Activated CD4-positive, alpha-beta T cell treated with anti-CD3 and anti-CD28 coated beads for 4 hours (primary cell): ENCODE measurements at places on chromosomes 1 and 21.

GRCh38 chr1:156444407-156445001 lies 56.1 kb downstream of the MEF2D start:
- no peak for DNase-seq

DNA sequence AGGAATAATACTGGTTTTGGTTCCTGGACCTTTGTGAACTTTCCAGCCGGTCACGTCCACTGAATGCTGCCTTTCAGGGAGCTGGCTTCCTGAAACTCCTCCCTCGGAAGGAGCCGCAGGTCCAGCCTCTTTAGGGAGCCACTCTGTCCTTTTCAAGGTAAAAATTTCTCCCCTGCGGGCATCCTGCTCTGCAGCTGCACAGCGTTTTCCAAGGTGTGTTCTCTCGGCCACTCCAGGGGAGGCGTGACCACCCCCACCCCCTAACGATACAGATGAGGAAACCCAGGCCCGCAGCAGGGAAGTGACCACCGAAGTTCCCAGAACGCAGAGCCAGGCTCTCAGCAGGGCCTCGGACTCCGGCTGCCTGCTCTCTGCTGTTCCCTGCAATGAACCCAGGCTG lies 21.5 kb downstream of the PADI2 start:
- DNase-seq: no peak

- no peak for DNase-seq
Measured at GRCh38 chr1:9448132-9449109, 90.8 kb upstream of the SLC25A33 start.

- DNase-seq: no peak
Measured at GRCh38 chr1:10541286-10541685, 66.5 kb downstream of the PEX14 start.

GRCh38 chr1:240094041-240094722 lies 2.5 kb downstream of the FMN2 start:
- no peak for DNase-seq

DNA sequence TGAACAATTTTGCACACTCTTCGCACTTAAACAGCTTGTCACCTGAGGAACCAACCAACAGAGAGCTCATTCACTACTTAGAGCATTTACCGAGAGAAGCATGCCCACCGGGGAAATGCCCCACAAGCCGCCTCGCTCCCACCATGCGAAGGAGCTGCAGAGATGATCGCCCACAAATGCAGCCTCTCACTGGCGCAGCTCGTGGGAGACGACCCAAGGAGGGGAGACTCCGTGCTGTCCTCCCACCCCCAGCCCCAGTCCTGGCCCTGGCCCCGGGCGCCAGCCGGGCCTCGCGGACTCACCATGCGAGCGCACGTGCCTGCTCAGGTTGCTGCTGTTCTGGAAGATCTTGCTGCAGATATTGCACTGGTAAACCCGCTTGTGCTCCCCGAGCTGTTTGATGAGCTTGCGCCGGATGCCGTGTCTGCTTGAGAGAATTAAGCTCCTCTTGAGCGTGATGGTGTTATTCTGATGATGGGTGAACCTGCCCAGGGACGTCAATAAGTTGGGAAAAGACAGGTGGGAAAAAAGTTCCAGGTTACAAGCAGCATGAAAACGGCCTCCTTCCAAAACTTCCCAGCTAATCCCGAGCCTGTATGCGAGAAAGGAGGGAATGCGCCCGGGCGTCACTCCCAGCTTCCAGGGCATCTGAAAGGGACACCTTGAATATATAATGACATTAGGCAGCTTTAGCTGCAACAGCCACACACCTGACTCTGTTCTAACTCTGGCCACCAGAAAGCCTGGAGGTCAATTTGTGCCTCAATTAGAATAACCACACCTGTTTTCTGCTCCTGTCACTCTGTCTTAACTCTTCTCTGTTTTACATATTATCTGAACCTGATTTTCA lies 42.8 kb downstream of the PRDM15 start:
- no peak for DNase-seq

GRCh38 chr1:33460144-33460543 lies 12.3 kb upstream of the ZSCAN20 start:
- DNase-seq: no peak

- no peak for DNase-seq
Measured at GRCh38 chr21:29148530-29148929, 18.1 kb downstream of the MAP3K7CL start.

DNA sequence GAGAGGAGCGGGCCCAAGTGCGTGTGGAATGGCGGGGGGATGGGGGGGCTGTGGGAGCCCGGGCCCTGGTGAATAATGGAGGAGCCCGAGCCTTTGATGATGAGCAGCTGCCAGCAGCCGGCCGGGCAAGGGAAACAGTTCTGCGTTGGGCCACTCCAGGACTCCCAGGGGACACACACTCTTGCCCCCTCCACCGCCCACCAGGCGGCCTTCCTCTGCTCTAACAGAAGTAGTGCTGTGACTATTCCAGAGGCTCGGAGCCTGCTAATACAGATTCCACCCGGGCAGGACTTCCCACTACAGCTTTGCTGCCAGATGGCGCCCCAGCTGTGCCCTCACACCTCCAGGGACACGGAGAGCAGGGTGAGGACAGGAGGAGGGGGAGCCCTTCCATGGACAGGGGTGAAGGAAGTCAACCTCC lies 48.2 kb upstream of the LRP8 start:
- no peak for DNase-seq

DNA sequence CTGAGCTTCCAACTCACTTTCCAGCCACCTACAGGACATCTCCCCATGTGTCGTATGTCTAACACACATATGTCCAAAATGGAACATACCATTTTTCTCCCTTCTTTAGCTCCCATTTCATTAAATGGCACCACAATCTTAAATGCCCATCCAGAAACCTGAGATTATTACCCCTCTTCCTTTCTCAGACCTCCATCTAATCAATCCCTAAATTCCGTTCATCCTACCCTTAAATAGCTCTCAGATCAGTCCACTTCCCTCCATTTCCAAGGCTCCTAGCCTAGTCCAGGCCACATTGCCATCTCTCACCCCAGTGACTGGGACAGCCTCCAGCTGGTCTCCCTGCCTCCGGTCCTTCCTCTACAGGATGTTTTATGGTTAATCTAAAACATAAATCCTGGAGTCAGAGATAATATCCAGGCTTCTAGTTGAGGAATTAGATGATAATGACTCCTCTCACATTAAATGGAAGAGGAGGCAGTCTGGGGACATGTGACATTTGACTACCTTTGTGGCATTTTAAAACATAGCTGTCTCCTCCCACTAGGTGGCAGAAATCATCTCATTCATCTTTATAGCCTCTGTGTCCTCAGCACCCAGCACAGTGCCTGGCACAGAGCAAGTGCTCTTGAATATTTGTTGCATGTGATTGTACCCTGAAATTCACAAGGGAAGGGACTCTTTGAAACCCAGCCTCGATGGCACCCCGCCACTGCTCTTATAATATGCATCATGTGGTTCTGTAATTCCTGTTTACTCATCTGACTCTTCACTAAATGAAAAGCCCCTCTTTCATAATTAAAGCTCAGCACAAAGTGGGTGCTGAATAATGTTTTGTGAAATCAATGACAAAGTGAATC lies 102.3 kb downstream of the TMEM53 start:
- DNase-seq: no peak

GRCh38 chr21:27759091-27759659 lies 792.3 kb upstream of the ADAMTS5 start:
- DNase-seq: no peak

- DNase-seq: no peak
Measured at GRCh38 chr1:224253721-224254120, 70.7 kb downstream of the DEGS1 start.

DNA sequence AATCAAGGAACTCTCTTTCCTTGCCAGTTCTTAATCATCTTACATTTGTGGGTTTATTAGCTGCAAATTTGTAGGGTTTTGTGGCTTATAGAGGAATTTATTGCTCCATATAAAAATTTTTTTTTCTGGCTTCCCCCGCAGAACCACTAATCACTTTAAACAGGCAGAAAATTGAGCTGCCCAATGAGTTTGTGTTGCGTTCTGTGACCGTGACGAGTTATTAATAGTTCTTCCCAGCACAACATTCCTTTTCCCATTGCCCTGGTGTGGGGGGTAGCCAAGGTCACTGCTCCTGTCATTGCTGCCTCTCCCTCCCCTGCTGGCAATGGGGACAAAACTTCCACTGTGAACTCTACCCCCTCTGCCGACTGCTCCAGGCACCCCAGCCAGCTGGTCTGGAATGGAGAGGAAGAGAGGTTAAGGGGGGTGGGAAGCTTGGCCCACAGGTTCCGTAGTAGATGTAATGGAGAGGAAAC lies 55.1 kb downstream of the UBE2T start:
- no peak for DNase-seq

DNA sequence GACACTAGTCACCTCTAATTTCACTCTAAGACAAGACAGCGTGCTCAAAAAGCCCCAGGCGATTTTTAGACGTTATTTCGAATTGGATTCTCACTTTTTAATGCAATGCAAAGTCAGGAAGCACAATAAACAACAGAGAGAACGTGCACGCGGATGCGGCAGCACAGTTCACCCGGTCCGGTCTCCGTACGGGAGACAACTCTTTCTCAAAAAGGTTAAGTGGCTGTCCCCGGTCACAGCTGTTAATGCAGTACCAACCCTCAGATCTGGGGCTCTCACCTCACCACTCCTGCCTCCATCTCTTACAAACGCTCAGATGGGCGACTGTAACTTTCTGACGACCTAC lies 1.2 kb downstream of the HP1BP3 start:
- no peak for DNase-seq

GRCh38 chr1:164561472-164561871 lies 2.5 kb downstream of the PBX1 start:
- DNase-seq: no peak

GRCh38 chr21:36769051-36769839 lies 70.3 kb downstream of the SIM2 start:
- no peak for DNase-seq

DNA sequence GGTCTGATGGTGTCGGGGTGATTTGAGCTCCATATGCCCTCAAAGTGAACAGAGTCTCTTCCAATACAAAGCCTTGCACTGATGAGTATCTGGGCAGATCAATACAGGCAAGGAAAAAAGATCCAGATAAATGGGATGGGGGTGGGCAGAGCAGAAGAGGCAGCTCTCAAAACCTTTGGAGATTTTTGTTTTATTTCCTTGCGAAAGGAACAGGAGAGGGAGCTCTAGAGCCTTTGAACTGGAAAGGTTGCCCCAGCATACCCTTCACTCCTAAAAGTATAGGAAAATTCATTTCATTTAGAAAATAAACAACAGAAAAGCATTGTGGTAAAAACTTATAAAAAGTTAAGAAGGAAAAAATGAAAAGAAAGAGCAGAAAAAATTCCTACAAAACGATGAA lies 31.4 kb upstream of the OLIG2 start:
- no peak for DNase-seq

- no peak for DNase-seq
Measured at GRCh38 chr1:116794804-116795481, 40.7 kb downstream of the CD2 start.

DNA sequence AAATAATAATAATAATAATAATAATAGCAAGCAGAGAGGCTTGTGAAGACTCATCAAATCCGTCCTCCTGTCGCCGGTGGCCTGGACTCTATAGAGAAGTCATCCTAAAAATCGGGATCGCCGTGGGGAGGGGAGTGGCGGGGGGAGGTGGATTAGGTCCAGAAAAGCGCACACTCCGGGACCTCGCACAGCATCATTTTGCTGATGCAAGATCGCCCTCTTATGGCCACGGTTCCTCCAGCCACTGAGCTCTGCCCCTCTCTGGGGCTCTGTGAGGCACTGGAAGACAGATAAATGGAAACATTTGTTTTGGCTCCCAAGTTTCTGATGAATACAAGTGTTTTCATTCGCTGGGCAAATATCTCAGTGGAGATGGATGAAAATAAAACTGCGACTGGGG lies 612.0 kb downstream of the MATN1 start:
- no peak for DNase-seq

DNA sequence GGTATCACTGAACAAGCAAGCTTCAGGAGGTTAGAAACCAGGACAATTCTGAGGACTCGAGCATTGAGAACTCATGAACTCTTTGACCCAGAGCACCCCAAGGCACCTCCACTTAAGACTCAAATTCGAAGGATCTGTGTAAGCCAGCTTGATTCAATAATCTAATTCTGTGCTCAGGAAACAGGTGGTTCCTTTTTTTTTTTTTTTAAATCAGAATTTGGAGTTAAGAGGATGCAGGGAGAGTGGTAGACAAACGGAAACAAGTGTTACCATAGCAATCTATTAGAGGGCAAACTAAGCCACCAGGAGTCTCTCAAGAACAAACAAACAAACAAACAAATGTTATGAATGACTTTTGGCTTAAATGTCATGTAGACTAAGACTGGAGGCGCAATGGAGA lies 53.8 kb upstream of the DPH5 start:
- no peak for DNase-seq

DNA sequence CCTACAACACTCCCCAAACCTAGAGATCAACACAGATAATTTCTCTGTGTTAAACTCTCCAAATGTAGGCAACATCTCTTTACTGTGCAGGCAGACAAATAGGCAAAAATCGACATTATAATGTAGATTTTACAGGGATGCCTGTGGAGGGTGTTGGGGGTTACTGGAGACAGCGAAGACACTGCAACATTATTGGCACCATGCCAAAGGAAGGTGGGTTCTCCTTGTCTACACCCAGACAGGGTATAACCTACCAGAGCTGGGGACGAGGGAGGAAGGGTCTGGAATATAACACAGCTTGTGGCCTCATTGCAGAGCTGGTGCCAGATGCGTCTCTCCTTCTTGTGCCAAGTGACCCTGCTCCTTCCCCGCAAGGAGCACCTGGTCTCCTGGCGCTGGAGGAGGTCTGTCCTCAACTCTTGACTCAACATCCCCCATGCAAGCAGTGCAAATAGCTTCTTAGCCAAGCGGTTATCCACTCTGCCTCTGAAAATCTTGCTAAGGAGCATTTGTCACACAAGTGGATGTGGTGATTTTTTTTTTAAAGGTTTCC lies 404.0 kb downstream of the PRDM2 start:
- no peak for DNase-seq
